ENCODE measurements at places on chromosomes 11 and 22. TPM values are rescaled to one million over a fixed set of nuclear protein-coding genes. Genes with fewer than 3 reads are reported as not detected.

The MS4A2 gene
- total RNA-seq = not detected

The LRRN4CL gene
- 0.23 TPM for total RNA-seq

The IGSF9B gene
- total RNA-seq = 91.8 TPM

The TRMT2A gene
- 107 TPM for total RNA-seq

The MS4A6A gene
- total RNA-seq = 0.55 TPM

The TIMP3 gene
- total RNA-seq = 0.36 TPM

The OTOG gene
- total RNA-seq = not detected

The LINC01488 gene
- not detected for total RNA-seq

The SPON1 gene
- 3.9 TPM for total RNA-seq

The NXPE4 gene
- total RNA-seq = not detected

The DNAJB7 gene
- total RNA-seq = not detected

The GRK2 gene
- total RNA-seq = 325 TPM

Measured in activated naive CD8-positive, alpha-beta T cell treated with anti-CD3 and anti-CD28 coated beads, Interleukin-2, amount 10 ng/mL, durations not matched to agents 7 days and 5 days (primary cell).